Spinal cord (tissue), 10 donors: ENCODE measurements at places on chromosomes 5 and 9. TPM values are rescaled to one million over a fixed set of nuclear protein-coding genes. Genes with fewer than 3 reads are reported as not detected.

DNA sequence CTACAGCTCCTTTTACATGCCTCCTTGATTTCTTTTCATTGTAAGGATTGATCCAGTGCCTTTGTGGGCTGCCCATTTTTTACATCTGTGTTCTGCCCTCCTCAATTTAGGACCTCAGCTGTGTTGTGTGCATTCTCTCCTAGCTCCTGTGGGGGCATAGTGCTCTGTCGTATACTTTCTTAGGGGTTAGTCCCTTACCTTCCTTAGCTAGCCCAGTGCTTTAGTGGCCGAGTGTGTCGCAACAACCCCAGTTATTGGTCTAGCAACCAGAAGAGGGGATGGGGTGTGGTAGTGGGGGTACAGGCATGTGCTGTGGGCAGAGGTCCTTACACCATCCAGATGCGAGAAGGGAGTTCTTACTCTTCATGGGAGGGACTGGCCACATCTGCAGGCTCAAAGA is 12.1 kb downstream of the MTRR start:
- no peak for DNase-seq

- no peak for DNase-seq
Measured at GRCh38 chr5:8685704-8686103, 816.8 kb downstream of the MTRR start.

GRCh38 chr5:448061-448765 is 5.2 kb downstream of the EXOC3 start:
- DNase-seq: no peak

DNA sequence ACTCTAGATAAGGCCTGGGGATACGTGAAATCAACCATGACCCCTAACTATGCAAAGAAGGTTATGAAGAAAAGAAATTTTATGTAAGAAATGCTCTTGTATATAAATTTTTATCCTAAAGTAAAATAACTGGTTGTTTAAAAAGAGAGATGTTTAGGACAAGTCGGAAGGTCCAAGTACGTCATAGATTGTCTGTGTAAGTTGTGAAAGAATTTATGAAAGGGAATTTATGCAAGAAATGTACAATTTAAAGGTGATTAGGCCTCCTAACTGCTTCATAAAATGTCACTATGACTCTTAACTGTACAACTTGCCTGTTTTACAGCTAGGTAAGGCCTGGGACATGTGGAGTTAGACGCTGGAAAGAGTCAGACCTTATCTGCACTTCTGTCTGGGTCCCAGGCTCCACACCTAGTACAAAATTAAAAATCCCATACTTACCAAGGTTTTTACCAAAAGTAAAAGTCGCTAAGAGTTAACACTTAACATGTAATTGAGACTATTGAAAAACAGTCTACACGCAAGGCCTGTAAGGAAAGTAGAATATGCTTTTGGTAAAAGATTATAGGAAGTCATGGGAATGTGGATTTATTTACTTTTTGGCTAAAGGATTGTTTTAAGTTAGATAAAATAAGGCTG is 77.4 kb downstream of the KIAA0825 start:
- no peak for DNase-seq

DNA sequence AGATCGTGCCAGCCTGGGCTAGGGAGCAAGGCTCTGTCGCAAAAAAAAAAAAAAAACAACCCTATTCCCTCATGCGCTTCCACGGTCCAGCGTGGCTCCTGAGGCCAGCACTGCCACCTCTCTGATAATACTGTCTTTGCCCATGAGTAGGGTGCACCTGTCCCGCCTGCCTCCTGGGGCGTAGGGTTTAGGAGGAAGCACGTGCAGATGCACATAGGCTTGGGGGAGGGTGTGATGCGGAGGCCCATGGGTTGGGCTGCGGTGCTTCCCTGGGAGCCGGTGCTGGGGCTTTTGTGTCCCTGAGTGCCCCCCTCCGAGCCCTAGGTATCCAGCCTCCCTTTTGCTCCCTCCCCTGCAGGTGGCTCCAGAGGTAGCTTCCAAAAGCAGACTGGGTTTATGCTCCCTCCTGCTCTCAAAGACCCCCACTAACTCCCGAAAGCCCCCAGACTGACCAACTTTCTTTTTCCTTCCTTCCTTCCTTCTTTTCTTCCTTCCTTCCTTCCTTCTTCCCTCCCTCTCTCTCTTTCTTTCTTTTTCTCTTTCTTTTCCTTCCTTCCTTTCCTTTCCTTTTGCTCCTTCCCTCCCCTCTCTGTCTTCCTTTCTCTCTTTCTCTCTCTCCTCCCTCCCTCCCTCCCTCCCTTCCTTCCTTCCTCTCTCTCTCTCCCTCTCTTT is 12.8 kb downstream of the FGFR4 start:
- DNase-seq: no peak

ARID3C gene
- 0.66 TPM for polyA plus RNA-seq

AGGF1 gene
- polyA plus RNA-seq: 20.9 TPM
